ENCODE measurements at places on chromosomes 2 and 18. TPM values are rescaled to one million over a fixed set of nuclear protein-coding genes. Genes with fewer than 3 reads are reported as not detected.
A peak's percentile ranks its signal among the peaks of the same experiment; 100 is the strongest.

EN1 gene
- 0.11 TPM for total RNA-seq

LBX2 gene
- 1.7 TPM for total RNA-seq

- H3K27ac ChIP-seq = no peak overlapping the region
- H3K36me3 ChIP-seq = peaks cover 39% of the 10 kb centered on the region
- H3K4me3 ChIP-seq = no peak overlapping the region
- no peaks in the 10 kb centered on the region for H3K27me3 ChIP-seq
Measured at GRCh38 chr2:159177957-159178356, 108.5 kb downstream of the WDSUB1 start.

DNA sequence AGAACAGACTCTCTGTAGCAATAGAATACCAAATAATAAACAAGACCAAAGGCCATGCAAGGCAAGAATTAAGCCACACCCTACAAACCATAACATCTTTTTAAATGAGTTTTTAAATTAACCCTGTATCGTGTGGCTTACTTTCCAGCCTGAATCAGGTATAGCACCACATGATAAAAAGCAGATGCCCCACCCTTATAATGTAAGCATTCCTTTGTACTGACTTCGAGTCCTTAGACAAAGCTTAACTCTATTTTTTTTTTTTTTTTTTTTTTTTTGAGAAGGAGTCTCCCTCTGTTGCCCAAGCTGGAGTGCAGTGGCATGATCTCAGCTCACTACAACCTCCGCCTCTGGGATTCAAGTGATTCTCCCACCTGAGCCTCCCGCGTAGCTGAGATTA, 1.7 kb upstream of the C2orf42 start:
- H3K4me3 ChIP-seq = no peak overlapping the region
- DNase-seq = no peak
- H3K36me3 ChIP-seq = no peaks in the 10 kb centered on the region
- no peak overlapping the region for H3K27ac ChIP-seq
- H3K27me3 ChIP-seq = no peaks in the 10 kb centered on the region

DNA sequence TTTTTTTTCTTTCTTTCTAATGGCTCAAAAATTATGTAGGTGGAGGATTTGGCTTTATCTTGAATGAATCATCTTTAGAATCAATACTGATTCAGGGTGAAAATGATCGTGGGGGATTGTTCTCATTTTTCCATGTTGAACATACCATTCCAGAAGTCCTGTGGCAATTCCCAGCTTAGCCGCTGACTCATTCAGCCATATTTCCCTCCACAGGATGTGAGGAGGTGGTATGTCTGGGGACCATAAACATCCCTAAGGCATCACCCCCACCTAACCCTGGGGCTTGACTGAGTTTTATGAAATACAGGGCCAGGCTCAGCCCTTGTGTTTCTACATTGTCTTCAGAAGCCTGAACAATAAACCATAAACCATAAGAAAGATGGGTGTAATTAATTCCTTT, 92.7 kb upstream of the FN1 start:
- peaks cover 16% of the 10 kb centered on the region for H3K4me1 ChIP-seq
- no peak for DNase-seq
- no peaks in the 10 kb centered on the region for H3K36me3 ChIP-seq
- no peak overlapping the region for H3K4me3 ChIP-seq
- H3K27me3 ChIP-seq = no peaks in the 10 kb centered on the region
- H3K27ac ChIP-seq = no peak overlapping the region

MROH2A gene
- not detected for total RNA-seq

GRCh38 chr18:79772865-79773696, 24.7 kb upstream of the KCNG2 start:
- H3K27ac ChIP-seq = no peak overlapping the region
- no peak overlapping the region for H3K4me3 ChIP-seq
- DNase-seq = no peak

- no peak overlapping the region for H3K27ac ChIP-seq
- peaks cover 9% of the 10 kb centered on the region for H3K4me1 ChIP-seq
- peak; percentile 75 for DNase-seq
- no peak overlapping the region for H3K4me3 ChIP-seq
- no peaks in the 10 kb centered on the region for H3K27me3 ChIP-seq
Measured at GRCh38 chr2:237064203-237065070, 21.3 kb upstream of the COPS8 start.

DNA sequence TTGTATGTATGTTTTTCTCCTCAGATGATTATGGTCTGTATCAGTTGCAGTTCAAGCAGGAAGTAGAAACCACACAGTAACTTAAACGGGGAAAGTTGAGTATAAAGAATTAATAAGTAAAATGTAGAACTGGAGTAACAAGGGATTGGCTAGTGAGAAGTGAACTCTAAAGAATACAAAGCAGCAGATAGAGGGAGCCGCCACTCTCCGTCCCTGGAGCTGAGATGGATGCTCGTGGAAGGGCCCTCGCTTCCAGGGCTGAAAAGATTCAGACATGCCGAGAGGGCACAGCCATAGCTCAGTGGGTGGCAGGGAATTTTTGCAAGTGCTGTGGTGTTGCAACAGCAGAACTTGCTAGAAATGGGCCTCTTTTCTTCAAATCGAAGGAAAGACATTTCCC, 155.8 kb downstream of the COL6A3 start:
- peaks cover 74% of the 10 kb centered on the region for H3K4me1 ChIP-seq
- peak overlapping the region; percentile 69 for H3K27ac ChIP-seq
- H3K36me3 ChIP-seq = no peaks in the 10 kb centered on the region
- no peaks in the 10 kb centered on the region for H3K27me3 ChIP-seq
- H3K4me3 ChIP-seq = no peak overlapping the region

Data from esophagus muscularis mucosa (tissue), 4 donors.